Thoracic aorta endothelial cell (primary cell): ENCODE measurements at places on chromosomes 5 and 9. TPM values are rescaled to one million over a fixed set of nuclear protein-coding genes. Genes with fewer than 3 reads are reported as not detected.

SPINK5 gene
- total RNA-seq, result 0.13 and 0.29 TPM in 2 replicates

GRIA1 gene
- not detected in 2 replicates for total RNA-seq

GPR151 gene
- not detected in 2 replicates for total RNA-seq

SPINK4 gene
- not detected in 2 replicates for total RNA-seq

DOCK8 gene
- total RNA-seq, result 0.80 and 1.3 TPM in 2 replicates

CSNK1G3 gene
- total RNA-seq, result 68.4 and 77.5 TPM in 2 replicates

SPEF2 gene
- 1.7 and 4.1 TPM in 2 replicates for total RNA-seq

KIF12 gene
- 0.22 TPM in 1 of 2 replicates, not detected in the other for total RNA-seq

CDKN2B gene
- total RNA-seq, result 2.7 and 4.7 TPM in 2 replicates

IER5L gene
- total RNA-seq, result 5.5 and 7.6 TPM in 2 replicates

ELAVL2 gene
- 0.13 and 2.2 TPM in 2 replicates for total RNA-seq

PCDHGA2 gene
- 1.1 and 1.2 TPM in 2 replicates for total RNA-seq

SHOC1 gene
- total RNA-seq, result not detected in 2 replicates

FOXD4L5 gene
- total RNA-seq, result 0.07 TPM in 1 of 2 replicates, not detected in the other

IFNA2 gene
- not detected in 2 replicates for total RNA-seq

TIMD4 gene
- not detected in 2 replicates for total RNA-seq

IL3 gene
- not detected in 2 replicates for total RNA-seq

TSLP gene
- total RNA-seq, result 0.53 and 0.93 TPM in 2 replicates
